ENCODE measurements at places on chromosomes 12 and 14.

DNA sequence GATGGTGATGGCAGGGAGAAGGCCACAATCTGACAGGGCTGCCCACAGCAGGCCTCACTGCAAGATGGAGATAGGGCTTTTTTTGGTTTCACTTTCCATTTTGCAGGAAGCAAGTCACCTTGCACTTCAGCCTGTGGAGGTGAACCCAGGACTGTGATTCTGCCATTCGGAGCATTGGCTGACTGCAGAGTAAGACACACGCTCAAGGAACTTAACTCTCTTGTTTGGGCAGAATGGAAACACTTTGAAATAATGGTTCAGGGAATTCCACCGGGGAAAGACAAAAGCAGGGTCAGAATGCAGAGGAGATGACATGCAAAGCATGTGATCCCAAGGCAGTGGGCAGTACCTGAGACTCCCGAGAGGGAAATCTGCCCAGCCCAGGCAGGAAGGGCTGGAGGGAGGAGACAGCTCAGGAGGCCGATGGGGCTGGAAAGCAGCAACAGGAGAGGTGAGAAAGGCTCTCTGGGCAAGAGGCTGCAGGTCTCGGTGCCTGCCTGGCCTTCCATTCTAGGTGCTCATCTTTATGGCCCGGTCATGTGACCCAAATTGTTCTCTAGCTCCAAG lies 58.7 kb upstream of the PRMT8 start:
- no peak for DNase-seq

GRCh38 chr12:15997910-15998309 lies 86.8 kb downstream of the DERA start:
- no peak for DNase-seq

DNA sequence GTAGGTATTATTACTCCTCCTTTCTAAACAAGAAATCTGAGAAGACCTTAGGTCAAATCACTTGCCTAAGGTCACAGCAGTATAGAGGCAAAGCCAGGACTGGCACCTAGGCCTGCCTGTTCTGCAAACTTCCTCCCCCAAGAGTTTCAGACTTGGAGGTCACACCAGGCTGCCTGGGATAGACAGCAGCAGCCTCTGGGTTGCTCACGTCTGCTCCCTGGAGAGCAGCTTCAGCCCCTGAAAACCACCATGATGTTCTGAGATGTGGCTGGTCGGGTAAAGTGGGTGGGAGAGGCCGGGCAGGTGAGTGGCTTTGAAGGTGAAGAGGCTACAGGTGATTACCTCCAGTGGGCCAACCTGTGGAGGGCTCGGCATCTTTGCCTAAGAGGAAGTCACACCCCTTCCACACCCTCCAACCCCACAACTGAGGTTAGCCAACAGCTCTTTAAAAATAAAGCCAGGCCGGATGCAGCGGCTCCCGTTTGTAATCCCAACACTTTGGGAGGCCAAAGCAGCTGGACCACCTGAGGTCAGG lies 37.0 kb upstream of the PNMA1 start:
- DNase-seq, result no peak

DNA sequence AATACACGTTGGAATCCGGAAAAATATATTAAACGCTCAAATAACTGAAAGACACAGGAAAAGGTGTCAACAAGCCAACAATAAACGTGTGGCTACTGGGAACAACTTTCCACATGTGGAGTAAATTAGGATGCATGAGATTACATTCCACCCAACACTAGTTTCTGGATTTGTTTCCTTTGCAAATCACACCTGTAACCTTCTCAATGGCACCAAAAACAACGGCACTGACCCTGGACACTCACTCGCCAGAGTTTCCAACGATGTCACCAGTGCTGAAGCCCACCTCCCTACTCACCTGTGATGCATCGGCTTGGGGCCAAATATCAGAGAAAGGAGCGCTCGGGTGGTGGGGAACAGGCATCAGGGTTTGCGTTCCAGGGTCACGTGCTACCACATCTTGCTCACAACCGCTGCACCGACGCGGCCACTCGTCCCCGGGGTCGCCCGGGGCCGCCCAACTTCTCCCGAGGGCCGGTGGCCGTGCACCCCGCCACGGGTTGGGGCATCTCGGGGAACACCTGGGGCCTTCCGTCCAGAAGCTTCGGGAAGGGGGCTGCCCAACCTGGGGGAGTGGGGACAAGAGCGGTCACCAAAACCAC lies 629 bp downstream of the PRDM4 start:
- no peak for DNase-seq

GRCh38 chr14:90644882-90645281 lies 171.3 kb downstream of the TTC7B start:
- DNase-seq, result no peak

GRCh38 chr14:104335611-104336010 lies 197.2 kb downstream of the KIF26A start:
- DNase-seq, result no peak

DNA sequence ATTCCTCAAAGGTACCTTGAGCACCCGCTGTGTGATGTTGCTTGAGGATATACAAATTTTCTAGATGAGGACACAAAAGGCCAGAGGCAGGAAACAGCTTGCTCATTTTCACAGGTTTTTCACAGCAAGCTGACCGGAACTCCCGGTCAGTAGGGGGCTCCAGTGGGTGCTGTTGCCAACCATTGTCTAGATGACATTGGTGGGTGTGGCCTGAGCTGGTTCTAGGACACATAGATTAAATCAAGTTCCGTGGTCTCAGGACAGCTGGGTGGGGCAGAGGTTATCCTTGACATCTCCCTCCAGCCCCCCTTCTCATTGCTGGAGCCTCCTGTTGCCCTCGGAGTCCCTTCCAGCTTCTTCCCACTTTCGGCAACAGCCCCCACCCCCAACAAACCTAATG lies 153.6 kb upstream of the FKBP4 start:
- DNase-seq, result no peak
